ENCODE measurements at places on chromosomes 6 and 20.

DNA sequence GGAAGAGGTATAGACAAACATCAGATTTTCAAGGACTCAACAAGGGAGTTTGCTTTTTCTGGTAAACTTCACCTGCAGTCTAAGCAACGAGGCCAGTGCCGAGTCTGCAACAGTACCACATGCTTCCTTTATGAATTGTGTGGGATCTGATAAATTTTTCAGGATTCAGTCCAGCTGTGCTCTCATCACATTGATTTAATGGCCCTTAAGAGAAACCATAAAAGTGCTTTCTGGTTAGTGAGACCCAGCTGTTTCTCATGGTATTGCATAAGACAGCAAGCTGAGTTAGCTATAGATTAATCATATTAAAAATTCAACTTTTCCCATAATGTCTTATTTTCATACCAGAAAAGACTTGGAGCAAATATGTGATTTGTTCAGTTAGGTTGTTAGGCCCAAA lies 291.4 kb downstream of the CENPW start:
- no peak for DNase-seq

DNA sequence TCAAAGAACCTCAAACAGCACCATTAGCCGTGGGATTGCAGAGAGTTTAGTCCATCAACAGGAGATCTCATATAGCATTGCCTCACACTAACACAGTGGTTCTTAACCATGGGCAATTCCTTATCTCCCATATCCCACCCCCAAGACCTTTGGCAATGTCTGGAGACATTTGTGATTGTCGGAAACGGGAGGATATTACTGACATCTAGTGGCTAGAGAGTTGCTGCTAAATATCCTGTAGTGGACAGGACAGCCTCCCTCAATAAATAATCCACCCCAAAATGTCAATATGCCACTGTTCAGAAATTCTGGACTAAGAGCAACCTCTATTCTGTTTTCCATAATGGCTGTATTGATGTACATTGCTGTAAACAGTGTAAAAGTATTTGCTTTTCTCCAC lies 210.1 kb upstream of the CCN2 start:
- no peak for DNase-seq

DNA sequence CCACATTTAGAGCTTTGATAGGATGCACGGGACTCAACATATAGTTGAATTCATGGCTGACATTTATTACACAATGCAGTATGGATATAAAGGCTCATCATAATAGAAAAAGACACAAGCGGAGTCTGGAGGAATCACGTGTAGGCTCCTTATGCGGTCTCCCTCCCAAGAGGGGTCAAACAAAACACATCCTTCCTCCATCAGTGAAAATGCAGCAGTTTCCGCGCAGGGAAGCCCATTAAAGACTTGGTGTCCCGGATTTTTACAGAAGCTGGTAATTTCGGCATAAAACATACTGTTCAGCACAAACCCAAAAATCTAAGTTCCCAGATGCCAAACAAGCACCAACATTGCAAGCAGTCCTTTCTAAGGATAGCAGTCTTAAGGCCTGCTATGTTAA lies 1.1 kb downstream of the USP45 start:
- no peak for DNase-seq

DNA sequence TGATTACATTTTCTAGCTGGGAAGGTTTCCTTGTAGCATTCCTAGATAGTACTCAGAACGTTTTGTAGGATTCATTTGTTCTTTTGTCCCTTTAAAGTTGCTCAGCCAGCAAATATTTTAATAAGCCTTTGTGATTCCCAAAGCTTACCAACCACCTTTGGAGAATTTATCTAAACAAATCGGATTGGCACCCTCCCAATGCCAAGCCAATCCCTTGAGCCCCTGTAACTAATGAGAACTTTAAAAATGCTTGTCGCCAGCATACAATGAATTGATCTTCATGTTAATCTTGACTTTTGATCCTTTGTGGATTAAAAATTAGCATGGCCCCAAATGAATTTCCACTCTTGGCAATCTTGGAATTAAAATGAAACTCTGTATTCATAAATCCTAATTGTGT lies 559.5 kb downstream of the UTRN start:
- DNase-seq: no peak

DNA sequence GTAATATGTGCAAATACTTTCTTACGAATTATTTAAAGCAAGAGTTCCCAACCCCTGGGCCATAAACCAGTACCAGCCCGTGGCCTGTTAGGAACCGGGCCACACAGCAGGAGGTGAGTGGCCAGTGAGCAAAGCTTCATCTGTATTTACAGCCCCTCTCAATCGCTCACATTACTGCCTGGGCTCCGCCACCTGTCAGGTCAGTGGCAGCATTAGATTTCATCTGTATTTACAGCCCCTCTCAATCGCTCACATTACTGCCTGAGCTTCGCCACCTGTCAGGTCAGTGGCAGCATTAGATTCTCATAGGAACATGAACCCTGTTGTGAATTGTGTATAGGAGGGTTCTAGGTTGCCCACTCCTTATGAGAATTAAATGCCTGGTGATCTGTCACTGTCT lies 142.0 kb downstream of the RNASET2 start:
- DNase-seq: no peak

GRCh38 chr6:29627755-29628418 lies 5.1 kb downstream of the GABBR1 start:
- no peak for DNase-seq

GRCh38 chr6:169185011-169185521 lies 68.6 kb downstream of the THBS2 start:
- no peak for DNase-seq

- DNase-seq: no peak
Observed at GRCh38 chr6:163826629-163827028, 412.1 kb downstream of the QKI start.

DNA sequence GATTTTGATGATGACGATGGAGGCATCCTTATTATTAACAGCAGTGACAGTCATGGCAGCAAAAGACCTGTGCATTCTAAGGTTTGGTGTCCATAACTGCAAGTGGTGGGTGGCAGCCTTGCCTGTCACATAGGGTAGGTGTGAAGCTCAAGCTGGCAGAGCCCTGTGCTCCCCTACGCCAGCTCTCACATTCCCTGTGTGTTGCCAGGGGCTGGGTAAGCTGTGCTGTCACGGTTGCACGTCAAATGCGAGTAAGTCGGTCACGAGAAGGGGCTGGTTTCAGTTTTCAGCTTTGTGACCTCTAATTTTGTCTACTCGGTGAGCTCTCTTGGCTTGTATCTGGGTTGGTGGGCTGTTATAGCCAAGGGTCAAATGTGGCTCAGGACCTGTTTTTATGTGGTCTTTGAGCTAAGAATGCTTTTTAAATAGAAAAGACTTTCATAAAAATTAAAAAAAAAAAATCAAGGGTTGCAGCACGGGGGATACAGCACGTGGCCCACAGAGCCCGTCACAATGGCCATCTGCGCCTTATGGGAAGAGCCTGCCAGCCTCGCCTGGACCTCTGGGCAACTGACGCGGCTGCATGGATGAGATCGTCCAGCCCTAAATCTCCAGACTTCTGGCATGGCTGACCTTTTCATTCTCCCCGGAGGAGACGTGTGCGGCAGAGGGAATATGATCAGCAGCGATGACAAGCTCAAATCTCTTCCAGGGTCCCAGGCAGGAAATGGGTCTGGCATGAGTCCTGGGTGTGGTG lies 148.5 kb downstream of the PHACTR3 start:
- DNase-seq: no peak

DNA sequence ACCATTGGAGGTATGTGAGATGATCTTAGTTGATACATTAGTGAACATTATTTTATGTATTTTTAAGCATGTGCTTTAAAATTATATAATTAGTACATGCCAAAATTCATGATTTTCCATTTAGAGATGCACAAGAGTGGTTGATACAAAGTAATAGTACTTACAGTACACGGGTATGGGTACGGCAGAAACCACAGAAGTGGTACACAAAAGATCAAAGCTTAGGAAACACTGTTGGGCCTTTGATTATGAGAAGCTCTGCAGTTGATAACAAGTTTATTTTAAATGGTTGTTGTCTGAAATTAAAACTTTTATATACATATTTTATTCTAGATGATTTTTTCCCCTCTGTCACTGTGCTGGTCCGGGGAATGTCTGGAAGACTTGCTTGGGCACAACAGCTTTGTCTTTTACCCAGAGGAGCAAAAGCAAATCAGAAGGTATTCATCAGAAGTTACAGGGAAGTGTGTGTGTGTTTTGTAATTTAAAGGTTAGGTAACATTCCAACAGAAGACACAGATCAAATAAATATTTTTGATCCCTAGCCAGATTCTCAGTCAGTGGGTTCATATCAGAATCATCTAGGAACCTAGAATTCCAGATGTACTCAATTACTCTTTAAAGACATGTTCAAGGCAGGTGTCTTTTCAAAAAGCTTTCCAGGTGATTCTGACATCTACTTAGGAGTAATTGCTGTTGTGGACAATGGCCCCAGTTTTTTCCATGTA lies 32.5 kb upstream of the ADIG start:
- DNase-seq: no peak

GRCh38 chr20:1265226-1265915 lies 723 bp upstream of the SNPH start:
- DNase-seq: no peak

DNA sequence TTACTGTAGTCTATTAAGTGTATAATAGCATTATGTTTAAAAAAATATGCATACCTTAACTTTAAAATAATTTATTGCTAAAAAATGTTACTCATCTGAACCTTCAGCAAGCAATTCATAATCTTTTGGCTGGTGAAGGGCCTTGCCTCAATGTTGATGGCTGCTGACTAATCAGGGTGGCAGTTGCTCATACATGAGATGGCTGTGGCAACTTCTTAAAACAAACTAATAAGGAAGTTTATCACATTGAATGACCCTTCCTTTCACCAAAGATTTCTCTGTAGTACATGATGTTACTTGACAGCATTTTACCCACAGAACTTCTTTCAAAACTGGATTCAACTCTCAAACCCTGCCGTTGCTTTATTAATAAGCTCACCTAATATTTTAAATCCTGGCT lies 84.0 kb downstream of the TASP1 start:
- DNase-seq: no peak
